ENCODE measurements at places on chromosomes 1 and 21. TPM values are rescaled to one million over a fixed set of nuclear protein-coding genes. Genes with fewer than 3 reads are reported as not detected.

GRCh38 chr1:242019018-242019417 is 20.1 kb upstream of the MAP1LC3C start:
- H3K36me3 ChIP-seq, result no peaks in the 10 kb centered on the region
- DNase-seq, result no peak
- H3K27me3 ChIP-seq, result no peaks in the 10 kb centered on the region
- no peak overlapping the region for H3K4me3 ChIP-seq
- no peaks in the 10 kb centered on the region for H3K4me1 ChIP-seq

The BMP8A gene
- not detected for polyA plus RNA-seq

DNA sequence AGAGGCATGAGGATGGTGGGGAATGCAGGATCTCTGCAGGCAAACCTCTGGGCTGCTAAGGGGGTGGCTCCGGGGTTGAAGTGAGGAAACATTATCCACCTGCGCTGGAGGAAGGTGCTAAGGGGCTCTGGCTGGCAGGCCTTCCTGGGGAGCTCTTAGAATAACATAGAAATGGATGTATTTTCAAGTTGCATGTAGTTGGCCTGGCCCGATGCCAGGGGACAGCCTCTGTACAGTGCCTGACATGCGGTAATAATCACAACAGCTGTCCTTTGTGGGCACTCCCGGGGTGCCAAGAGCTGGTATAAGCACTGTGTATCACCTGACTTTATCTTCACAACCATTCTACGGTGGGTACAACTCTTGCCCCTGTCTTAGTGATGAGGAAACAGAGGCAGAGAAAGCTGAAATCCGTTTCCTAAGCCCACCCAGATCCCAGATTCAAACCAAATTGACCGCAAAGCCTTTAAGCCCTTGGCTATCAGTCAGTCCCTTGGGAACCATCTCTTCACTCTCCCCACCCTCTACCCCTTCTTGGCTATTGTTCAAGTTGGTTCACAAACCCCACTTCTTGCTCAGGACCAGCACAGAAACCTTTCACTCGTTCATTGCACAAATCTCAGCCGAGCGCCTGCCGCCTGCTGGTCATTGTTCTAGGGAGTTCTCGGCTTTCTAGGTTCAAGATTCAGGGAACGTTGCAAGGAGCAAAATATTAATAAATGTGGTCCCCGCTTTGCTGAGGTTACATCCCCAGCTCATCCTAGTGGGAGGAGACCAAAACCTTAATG is 30.9 kb downstream of the PADI4 start:
- H3K36me3 ChIP-seq, result no peaks in the 10 kb centered on the region
- H3K27me3 ChIP-seq, result peaks cover 49% of the 10 kb centered on the region
- no peak overlapping the region for H3K4me3 ChIP-seq
- no peak for DNase-seq

The MTARC1 gene
- 6.5 TPM for polyA plus RNA-seq

DNA sequence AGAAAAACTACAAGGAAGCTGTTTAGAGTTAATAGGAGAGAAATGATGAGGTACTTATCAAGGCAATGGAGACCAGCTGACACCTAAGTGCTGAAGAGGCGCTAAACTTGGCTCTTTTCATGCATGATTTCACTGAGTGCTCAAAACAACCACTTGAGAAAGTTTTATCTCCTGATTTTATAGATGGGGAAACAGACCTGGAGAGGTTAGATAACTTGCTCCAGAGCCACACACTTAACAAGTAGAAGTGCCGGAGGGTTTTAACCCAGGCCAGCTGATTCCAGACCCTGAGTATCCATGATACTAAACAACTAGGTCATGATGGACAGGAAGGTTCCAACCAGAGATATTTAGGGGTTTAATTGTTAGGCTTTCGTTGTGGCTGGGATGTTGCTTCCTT is 25.9 kb downstream of the UBE2U start:
- H3K4me3 ChIP-seq, result no peak overlapping the region
- H3K27ac ChIP-seq, result no peak overlapping the region
- no peaks in the 10 kb centered on the region for H3K4me1 ChIP-seq
- DNase-seq, result no peak

GRCh38 chr1:176754676-176755075 is 291.7 kb downstream of the PAPPA2 start:
- H3K4me3 ChIP-seq, result no peak overlapping the region
- no peaks in the 10 kb centered on the region for H3K27me3 ChIP-seq
- no peaks in the 10 kb centered on the region for H3K4me1 ChIP-seq

- H3K4me1 ChIP-seq, result peaks cover 26% of the 10 kb centered on the region
- DNase-seq, result peak; percentile 94
- H3K27me3 ChIP-seq, result no peaks in the 10 kb centered on the region
- H3K27ac ChIP-seq, result peak overlapping the region; percentile 99
Observed at GRCh38 chr1:149885339-149886120, 13.8 kb upstream of the BOLA1 start.

All from stomach (tissue), 19 donors.